ENCODE measurements at places on chromosomes 3 and 15.

DNA sequence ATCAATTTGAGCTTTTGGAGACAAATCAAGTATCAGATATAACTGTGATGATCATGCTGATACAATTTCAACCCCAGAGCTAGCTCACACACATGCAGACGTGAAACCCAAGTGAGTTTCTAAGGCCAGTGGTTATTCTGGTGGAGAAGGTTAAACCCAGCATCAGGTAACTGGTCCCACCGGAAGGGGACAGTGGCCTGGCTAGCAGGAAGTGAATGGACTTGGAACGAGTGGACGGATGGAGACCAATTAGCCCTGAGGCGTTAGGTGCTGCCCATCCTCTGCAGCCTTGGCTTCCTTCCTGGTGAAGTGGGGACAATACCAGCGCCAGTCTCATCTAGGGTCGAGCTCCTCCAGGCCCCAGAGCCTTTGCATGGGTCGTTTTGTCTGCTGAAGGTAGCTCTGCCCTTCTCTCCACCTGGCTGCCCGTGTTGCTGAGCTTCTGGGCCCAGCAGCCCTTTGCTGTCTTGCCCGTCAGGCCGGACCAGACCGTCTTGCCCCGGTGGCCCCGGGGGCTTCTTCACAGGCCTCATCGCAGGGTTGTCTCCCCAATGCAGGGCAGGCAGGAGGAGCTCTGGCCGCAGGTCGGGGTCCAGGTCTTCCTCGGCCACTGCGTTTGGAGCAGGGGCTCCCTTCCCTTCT is 915 bp upstream of the KCTD6 start:
- DNase-seq = peak; percentile 42

- DNase-seq = peak; percentile 52
These were observed 284.9 kb downstream of the UACA start for GRCh38 chr15:70478251-70478990.

- DNase-seq = peak; percentile 43
These were observed 88.0 kb downstream of the HMG20A start for GRCh38 chr15:77508541-77509243.

DNA sequence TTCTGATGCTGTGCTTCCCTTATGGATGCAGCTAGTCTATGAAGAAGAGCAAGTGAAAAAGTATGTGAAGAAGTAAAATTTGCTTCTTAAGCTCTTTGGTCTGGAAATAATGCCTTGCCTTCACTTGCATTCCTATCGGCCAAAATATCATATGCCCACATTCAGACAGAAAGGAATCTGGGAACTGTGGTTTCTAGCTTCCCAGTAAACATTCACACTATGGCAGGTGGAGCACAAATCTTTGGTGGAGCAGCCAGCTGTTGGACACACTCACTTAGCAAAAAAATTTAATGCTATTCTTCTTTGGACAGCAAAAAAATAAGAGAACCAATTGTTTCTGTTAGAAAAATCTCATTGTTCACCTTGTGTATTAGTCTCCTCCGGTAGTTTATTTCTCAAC is 12.3 kb upstream of the COL6A6 start:
- no peak for DNase-seq

DNA sequence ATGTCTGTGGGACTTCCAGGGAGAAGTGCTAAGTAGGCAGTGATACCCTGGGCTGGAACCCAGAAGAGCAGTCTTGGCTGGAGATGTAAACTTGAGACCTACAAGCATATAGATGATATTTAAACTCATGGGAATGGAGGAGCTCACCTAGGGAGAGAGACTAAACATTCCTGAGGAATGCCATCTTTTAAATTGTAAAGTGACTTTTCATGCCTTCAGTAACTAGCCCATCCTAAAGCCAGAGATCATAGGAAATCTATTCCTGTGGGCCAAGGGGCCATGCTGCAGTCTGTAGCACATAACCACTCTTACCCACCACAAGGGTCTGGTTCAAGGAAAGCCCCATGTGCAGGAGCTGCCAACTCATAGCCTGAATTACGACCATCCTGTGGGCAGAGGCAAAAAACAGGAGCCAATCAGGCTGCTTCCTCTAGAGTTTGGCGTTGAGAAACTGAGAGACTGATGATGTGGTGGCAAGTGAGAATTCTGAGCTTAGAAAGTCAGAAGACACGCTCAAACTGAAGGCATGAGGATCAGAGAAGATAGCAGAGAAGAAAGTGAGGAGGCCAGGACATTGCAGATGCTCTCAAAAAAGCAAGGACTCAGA is 37.5 kb downstream of the CTDSPL start:
- no peak for DNase-seq

- peak; percentile 27 for DNase-seq
These were observed 2.2 kb downstream of the TYRO3 start for GRCh38 chr15:41561104-41561776.

- no peak for DNase-seq
These were observed 63.1 kb upstream of the MCTP2 start for GRCh38 chr15:94168250-94168649.

- DNase-seq = no peak
These were observed 12.2 kb downstream of the GBE1 start for GRCh38 chr3:81749265-81749664.
